ENCODE measurements at places on chromosomes 13 and 19.

DNA sequence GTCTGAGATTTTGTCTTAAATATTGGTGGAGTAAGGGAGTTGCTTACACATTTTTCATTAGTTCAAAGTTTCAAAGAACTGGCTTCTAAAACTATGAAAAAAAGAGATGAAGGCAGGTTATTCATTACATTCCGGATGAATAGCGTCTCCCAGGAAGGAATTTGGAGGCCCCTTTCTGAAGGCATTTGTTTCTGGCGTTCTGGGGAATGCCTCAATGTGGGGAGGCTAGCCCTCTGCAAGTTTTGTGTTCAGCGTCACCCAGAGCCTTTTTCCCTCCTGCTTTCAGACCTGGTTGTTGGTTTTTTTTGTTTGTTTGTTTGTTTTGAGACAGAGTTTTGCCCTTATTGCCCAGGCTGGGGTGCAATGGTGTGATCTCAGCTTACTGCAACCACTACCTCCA is 21.0 kb downstream of the FAM124A start:
- DNase-seq, result no peak

DNA sequence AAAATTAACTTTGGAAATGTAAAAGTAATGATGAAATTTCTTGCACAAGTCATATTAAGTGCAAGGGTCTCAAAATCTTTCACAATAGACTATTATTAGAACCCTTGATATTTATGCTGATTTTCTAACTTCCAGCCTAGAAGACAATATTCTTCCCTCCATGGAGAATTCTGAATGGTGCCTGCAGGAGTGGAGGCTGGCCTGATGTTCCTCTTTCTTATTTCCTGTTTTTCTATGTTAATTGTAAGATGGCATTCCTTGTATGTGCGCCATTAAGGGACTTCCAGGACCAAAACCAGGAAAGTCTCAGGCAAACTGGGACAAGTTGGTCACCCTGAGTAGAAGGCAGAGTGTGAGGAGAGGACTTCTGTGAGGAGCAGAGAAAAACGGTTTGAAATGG is 294.9 kb downstream of the DLEU7 start:
- no peak for DNase-seq

DNA sequence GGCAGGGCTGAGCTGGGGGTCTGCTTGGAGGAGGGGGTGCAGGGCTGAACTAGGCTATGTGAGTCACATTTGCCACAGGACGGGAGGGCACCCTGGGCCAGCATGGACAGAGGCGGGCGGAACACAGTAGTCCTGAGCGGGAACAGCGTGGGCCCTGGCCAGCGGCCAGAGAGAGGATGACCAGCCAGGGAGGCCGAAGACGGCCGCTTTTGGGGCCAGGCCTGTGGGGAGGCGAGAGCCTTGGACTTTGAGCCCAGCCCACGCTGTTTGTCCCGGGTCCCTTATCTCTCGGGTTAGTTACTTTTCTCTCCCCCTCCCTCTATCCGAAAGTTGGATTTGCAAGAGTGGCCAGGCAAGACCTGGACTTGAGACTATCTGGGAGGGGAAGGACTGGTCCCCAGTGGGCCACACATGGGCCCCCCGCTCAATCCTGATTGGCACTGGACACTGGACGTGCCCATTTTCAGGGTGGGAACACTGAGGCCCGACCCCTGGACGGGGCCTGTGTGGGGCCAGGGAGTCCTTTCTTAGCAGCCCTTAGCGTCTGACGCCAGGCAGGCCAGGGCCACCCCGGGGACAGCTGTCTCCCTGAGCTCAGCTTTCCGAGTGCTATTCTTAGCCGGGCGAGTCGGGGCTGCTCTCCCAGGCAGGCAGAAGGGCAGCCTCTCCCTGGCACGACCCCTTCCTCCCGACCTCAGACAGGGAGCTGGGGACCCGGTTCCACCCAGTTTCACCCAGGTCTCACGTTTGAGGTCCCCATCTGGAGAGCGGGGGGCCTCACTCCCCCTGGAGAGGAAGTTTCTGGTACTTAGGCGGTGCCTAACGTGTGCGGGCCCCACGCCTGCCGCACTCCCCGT is 833 bp downstream of the GAMT start:
- no peak for DNase-seq

DNA sequence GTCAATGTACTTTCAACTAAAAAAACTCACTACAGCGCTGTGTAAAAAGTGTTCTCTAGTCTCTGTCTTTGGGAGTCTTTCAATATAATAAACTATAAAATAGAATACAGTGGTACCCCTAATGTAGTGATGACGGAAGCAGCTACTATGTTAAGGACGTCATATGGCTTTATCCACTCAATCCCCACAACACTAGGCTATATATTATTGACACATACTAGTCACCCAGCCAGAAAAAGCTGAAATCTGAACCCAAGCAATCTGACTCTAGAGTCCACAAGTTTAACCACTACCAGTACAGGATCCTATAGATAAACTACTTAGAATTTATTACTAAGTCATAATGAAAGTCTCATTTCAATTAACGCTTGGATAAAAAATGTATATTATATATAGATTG is 48.3 kb downstream of the ELF1 start:
- no peak for DNase-seq

DNA sequence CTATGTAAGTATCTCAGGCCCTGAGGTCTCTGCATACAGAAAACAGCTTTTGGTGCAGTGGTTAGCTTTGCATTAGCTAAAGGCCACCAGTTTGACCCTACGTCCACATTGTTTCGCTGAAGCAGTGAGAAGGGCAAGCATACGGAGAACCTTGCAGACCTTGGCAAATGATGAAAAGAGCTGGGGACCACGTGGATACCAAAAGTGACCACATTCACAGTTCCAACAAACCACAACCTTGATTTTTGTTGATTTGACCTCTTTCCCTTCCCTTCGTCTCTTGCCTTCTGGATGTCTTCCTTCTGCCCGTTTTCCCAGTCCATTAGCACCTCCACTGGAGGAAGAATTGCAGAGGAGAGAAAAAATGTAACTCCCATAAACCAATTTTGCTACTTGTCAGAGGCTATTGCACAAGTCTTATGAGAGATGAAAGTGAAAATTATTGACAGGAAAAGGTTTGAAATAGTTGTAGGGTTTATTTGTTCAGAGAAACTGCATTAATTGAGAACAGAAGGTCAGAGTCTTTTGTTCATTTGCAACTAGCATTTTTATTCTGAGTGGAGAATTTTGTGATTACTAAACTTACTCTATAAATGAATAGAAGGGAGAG is 293.9 kb upstream of the HTR2A start:
- no peak for DNase-seq

DNA sequence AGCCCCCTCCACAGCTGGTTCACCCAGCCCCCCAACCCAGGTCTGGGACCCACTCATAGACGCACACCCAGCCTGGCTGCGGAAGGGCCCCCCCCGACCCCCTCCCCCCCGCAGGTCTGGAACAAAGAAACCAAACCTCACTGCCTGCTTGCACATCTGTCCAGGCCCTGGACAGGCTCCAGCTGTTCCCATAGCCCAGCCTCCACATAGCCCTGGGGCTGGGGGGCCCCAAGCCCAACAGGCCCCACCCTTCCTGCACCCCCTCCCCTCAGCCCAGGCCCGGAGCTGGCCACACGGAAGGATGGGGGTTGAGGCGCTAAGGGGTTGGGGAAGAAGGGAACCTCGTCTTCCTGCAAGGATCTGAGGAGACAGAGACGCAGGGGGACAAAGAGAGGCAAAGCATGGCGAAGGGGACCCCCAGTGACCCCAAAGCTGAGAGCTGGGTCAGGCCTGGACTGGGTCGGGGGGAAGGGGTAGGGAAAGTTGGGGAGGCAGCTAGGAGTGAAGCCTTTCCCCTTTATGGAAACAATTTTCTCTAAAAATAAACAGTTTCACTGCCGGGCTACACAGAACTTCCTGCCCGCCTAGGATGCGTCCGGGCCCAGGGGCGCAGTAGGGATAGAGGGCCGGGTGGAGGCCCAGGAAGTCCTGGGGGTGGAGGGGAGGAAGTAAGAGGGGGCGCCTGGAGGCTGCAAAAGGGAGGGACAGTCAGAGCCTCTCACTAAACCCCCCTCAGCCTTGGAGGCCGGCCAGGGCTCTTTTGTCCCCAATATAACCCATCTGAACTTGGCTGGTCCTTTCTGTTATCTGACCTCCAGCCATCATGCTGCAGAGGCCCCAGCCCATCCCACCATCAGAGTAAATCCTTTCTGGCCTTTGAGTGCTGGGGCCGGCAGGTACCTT is 2.4 kb downstream of the KANK2 start:
- DNase-seq, result no peak

DNA sequence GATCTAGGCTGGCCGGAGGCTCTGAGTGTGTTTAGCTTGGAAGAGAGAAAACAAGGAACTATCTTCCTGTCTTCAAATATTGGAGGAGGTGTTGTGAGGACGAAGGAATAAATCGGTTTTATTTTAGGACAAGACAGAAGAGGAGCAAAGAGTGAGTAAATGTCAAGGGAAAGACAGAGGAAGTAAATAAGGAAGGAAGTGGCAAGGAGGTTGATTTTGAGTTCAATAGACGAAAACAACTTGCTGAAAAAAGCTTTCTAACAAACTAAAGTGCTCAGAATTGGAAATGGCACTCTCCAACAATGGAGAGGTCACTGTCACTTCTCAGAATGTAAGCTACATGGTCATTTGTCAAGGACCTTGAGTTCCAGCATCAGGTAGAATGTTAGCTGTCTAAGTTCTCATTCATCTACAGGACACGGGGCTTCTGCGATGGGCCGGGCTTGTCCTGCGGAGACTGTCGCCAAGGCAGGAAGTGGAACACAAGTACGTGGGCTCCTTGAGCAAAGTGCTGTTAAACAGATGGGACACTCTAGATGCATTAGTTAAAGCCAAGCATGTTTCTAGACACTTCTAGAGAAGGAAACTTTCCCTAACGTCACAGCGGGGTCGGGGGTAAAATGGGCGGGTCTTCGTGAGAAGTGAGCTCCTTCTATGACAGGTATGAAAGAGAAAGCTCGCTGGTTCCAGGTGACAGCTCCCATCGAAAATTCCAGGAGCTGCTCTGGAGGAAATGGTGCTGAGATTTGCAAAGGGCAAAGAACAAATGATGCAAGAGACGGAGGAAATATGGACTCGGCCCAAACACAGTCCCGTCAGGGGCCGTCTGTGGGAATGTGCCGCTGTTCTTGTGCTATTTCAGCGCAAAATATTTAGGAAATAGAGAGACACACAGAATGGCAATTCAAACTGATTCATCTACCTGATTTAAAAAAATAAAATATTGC is 103.9 kb upstream of the UBL3 start:
- no peak for DNase-seq

GRCh38 chr13:80612804-80613203 is 271.9 kb upstream of the SPRY2 start:
- no peak for DNase-seq

- no peak for DNase-seq
Observed at GRCh38 chr13:77029436-77029835, 2.5 kb upstream of the FBXL3 start.

All from cortex of kidney (tissue), 1 donor.